Calu3 (cell line): ENCODE measurements at places on chromosomes 16 and 17.

GRCh38 chr16:85620374-85620773, 7.3 kb downstream of the GSE1 start:
- no peak for DNase-seq

DNA sequence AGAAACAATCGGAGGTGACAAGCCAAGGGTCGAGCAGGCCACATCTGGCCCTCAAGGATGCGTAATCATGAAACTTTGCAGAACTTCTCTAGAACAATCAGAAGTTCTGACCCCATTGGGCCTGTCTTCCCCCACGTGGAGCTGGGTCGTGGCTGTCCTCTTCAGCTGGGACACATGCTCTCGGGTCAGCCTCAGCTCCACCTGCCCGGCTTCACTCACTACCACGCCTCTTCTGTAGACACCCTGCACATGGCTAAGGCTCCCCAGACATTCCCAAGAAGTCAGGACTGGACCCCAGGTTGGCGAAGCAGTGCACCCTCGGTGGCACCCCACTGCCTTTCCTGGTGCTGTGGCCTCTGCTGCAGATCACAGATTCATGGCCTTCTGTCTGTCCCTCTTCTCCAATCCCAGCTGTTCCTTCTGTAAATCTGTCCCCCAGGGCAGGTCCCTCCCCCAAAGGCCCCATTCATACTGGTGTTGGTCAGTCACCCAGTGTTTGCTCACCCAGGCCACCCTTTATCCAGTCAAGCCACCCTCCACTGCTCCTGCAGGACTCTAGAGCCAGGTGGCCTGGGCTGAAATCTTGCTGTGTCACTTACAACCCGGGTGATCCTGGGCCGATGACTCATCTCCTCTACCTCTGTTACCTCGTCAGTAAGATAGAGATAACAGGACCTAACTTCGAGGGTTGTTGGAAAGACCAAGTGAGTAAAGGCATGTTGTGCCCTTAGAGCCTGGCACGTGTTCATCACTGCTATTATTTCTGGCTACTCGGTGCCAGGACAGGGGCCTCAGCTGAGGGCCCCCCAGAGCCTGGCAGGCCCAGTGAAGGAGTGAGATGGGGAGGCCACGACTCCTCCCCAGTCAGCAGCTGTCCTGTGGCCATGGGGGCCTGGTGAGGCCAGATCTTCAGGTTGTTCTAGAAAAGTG, 1.4 kb upstream of the SLC5A11 start:
- DNase-seq = peak; percentile 76

DNA sequence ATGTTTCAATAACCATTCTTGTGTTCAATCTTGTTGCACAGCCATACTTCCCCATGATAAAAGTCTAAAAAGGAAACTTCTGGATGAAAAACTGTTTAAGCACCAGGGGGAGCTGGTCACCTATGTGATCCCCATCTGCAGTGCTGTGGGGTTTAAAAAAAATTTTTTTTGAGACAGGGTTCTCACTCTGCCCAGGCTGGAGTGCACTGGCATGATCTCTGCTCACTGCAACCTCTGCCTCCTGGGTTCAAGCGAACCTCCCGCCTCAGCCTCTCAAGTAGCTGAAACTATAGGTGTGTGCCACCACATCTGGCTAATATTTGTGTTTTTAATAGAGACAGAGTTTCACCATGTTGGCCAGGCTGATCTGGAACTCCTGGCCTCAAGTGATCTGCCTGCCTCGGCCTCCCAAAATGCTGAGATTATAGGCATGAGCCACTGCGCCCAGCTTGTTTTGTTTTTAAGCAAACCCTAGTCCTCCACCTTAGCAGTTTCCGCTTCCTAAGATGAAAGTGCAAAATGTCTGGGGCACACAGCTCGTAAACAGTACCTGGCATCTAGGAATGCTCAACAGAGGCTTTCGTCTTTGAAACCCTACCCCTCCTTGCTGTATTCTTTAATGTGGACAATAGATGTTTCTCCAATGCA, 25.4 kb downstream of the DNAJA2 start:
- peak; percentile 66 for DNase-seq

DNA sequence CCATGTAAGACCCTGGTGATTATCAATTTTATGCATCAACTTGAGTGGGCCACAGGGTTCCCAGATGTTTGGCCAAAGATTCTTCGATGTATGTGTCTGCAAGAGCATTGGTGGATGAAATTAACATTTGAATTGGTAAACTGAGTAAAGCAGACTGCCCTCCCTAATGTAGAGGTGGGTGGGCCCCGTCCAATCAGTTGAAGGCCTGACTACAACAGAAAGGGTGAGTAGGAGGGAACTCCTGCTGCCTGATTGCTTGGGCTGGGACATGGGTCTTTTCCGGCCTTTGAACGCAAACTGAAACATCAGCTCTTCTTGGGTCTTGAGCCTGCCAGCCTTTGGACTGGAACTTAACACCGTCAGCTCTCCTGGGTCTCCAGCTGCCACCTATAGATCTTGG, 90.6 kb downstream of the BMERB1 start:
- no peak for DNase-seq

- no peak for DNase-seq
These were observed 212.5 kb downstream of the TANC2 start for GRCh38 chr17:63178530-63178929.

DNA sequence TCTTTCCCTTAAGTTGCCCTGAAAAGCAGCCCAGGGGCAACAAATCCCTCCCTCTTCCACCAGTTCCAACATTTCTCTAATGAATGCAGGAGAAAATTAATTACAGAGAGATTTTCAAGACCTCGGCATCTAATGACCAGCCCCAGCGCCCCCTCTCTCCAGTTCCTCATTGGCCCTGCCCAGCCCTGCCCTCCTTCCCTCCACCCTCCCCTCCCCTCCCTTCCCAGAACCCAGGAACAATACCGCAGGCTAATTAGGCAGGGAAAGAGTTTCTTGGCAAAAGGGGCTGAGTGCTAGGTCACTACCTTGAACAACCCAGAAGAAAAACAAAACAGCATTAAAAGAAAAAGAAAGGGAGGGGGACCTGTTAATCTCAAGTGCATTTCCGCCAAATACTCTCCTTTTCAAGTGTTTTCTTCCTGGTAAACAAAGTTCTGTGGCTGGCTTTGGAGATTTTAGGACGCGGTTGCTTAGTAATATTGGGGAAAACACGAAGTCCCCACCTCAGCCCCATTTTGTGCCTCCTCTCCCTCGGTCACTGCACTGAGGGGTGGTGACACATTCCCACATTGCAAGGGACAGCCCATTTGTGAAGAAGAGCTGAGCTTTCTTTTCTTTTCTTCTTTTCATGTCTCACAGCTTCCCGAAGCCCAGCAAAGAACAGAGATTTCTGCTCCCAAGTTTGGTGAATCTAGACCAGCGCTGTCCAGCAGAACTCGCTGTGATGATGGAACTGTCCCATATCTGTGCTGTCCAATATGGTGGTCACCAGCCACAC, 215.4 kb downstream of the SOX9 start:
- no peak for DNase-seq

DNA sequence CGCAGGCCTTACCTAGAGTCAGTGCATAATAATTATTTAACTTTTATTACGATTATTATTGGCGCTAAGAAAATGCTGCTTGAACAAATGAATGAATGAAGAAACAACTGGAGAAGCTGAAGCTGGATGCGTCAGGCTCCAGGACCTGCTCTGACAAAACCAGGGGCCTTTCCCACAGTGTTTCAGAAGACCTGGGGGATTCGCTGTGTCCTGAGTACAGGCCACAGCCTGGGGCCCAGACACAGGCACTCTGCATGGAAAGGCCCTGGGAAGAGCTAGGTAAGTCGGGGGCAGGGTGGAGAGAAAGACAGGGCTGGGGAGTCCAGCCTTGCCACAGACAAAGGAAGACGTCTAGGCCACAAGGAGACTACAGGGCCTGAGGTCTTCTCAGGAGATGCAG, 226.1 kb downstream of the ZNF423 start:
- DNase-seq = no peak

- DNase-seq = no peak
These were observed 66.1 kb downstream of the TANC2 start for GRCh38 chr17:63032142-63032541.

DNA sequence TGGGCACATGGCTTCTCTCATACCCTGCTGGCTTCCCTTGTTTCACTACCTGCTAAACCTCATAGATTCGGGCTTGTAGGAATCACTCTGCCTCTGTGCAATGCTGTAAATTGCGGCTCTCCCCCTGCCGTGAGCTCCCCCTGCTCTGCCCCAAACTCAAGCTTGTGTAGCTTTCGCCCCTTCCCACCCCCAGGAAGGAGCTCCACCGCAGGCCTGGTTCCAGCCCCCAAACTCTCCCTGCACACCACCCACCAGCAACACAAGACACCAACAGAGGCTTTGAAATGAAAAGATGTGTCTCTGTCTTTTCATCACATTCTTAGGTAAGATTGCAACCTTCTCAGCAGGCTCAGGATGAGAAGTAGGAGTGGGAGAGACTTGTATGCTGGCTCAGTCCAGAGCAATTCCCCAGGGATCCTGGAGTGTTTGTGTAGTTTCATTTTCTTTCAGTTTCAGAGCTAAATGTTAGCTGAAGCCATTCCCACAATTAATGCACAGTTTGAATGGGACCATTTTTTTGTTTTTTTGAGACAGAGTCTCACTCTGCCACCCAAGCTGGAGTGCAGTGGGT, 14.2 kb downstream of the CX3CL1 start:
- DNase-seq = no peak

GRCh38 chr17:74054249-74054648, 149.2 kb upstream of the RPL38 start:
- DNase-seq = no peak

GRCh38 chr16:64380751-64381150, 741.1 kb downstream of the CDH11 start:
- no peak for DNase-seq

DNA sequence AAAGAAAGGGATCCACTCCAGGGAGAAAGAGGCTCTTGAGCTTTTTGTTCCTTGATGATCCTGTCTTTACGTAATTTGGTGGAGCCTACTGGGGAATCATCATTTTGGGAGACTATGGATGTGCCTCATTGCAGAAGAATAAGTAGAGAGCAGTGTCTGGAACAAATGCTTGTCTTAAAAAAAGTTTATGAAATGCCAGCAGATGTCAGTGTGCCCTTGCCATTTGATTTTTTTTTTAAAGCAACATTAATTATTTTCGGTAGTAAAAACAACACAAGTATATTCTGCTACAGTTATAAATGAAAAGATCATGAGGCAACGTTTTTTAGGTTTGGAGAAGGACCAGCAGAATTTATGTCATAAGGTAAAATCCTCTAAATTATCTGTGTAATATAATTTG, 934.8 kb upstream of the EEF2KMT start:
- DNase-seq = no peak

DNA sequence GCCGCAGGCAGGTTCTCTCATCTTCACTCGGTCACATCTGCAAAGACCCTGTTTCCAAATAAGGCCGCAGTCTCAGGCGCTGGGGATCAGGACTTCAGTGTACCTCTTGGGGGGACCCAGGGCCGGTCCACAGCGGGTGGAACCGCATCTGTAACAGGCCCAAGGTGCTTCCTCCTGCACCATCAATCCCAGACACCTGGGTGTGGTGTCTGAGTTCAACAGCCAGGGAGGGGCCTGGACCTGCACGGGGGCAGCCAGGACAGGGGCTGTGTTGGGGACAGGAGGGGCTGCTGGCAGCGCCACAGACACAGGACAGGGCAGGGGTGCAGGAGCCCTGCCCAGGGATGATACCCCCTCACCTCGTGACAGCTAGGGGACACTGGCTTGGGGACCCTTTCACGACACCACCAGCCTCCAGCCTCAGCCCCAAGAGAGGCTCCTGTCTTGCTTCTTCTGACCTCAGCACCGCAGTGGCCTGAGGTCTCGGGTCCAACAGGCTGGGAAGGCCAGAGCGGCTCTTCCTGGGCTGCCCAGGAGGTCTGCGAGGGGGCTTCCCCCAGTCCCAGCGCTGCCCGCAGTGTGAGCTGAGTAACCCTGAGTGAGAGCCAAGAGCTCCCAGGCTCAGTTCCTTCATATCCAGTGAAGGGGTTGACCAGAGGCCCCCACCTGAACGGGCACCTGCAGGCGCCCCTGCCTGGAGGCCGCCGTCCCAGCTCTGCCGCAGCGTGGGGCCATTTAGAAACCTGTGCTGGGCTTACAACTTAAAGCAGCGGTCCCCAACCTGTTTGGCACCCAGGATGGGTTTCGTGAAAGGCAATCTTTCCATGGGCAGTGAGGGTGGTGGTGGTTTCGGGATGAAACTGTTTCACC, 30.7 kb upstream of the BAHCC1 start:
- DNase-seq = no peak

GRCh38 chr16:75789237-75789636, 62.9 kb upstream of the CPHXL start:
- DNase-seq = peak; percentile 38

DNA sequence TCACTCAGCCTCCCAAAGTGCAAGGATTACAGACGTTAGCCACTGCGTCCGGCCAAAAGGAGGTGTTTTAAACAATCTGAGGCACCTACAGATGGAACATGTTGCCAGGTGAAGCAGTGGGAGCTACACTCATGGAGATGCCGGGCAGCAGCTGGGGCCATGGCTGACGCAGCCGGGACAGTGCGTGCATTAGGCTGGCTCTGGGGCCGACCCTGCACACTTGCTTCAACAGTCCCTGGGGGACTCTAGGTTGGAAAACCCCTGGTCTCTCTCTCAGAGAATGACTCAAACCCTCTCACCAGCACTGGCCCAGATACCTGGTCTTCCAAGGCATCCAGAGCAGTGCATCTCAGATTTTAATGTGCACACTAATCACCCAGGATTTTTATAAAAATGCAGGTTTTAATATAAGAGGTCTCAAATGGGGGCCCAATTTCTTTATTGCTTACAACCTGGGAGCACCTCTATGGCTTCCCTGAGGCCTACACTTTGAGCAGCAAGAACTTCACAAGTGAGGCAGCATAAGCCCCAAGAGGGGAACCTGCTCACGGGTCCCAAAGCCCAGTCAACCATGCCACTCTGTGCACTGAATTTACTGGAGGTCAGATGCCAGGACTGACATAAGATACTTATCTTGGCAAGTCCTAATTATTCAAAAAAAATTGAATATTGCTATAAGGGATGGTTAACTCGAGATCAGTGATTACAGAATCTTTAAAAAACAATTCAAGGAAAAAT, 70.8 kb upstream of the TRAP1 start:
- DNase-seq = no peak

DNA sequence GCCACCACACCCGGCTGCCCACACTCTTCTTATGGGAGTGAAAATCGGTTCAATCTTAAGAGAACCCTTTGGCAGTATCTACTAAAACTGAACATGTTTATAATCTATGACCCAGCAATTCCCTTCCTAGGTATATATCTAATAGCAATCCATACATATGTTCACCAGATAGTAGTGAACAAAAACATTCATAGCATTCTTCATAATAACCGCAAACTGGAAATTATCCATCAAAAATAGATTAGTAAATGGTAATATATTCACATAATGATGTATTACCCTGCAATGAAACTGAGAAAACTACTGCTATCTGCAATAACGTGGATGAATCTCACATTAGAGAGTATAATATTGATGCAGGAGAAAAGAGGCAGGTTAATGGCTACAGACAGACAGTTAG, 23.1 kb downstream of the COPRS start:
- no peak for DNase-seq

GRCh38 chr17:75505640-75506039, 9.7 kb downstream of the CASKIN2 start:
- no peak for DNase-seq

- peak; percentile 51 for DNase-seq
These were observed 64.2 kb downstream of the GNA13 start for GRCh38 chr17:64992325-64992802.

GRCh38 chr17:80045703-80046102, 9.3 kb downstream of the CCDC40 start:
- peak; percentile 70 for DNase-seq
